ENCODE measurements at places on chromosomes 6 and 20.

DNA sequence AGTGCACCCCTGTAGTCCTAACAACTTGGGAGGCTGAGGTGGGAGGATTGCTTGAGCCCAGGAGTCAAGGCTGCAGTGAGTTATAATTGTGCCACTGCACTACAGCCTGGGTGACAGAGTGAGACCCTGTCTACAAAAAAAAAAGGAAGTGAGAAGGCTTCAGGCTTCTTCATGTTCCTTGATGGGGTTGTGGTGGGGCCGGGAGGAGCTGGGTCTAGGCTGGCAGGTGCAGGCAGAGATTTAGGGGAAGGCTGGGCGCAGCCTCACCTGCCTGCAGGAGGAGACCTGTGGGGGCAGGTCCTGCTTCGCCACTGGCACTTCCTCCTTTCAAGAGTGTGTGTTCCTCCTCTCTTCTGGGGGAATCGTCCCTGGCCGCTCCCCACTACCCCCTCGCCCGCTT, 63.9 kb downstream of the CHMP4B start:
- DNase-seq: no peak

DNA sequence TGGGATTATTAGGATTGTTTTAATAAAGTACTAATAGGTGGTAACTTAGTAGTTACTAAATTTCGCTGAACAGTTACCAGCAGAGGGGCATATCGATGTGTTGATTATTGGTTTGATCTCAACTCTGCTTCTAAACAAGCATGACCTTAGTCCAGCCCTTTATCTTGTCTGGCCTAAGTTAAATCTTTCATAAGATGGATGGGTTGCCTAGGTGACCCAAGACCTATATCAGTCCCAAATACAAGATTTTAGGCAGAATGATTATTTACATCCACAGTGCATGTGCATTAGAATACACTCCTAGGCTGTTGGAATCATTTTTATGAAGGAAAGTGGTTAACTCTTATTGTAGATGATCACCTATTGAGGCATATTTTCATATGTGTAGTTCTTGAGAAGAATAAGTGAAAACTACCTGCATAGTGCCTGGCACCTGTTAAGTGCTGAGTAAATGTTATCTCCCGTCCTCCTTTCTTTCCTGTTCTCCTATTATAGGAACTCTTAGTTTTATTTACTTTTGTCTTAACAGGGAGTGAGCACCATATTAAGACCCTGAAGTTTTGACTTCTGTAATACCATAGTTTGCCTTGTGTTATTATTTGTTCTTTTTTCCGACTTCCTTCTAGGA, 1.1 kb downstream of the HSF2 start:
- no peak for DNase-seq

- no peak for DNase-seq
Measured at GRCh38 chr6:149354009-149354408, 36.5 kb downstream of the TAB2 start.

GRCh38 chr20:46642265-46642968, 8.8 kb downstream of the SLC13A3 start:
- DNase-seq: no peak

DNA sequence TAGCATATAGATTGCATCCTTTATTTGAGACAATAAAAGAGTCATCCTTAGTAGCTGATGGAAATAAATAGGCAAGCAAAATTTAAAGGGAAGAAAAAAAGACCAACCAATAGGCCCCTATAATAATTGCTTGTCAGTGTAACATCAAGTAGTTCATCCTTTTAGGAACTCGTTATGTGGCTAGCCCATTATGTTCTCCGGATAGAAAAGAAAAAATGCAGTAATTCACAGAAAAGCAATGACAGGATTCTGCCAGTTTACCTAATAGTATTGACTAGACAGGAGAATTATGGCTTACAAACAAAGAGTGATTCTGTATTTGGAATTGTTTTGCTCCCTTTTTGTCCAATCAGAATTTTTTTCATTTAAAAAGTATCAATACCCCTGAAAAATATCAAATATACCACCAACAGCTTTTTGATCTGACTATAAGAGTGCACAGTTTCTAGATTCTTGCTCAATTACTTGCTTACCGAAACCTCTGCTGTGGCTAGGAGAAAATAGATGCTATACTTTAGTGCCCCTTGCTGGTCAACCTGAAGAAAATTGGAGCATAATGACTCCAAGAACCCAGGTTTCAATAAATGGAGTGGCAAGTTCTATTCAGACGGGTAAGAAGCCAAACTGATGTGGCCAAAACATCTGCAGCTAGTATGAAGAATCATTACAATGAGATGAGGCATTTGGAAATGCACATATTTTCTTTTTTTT, 91.5 kb upstream of the SASH1 start:
- DNase-seq: no peak

DNA sequence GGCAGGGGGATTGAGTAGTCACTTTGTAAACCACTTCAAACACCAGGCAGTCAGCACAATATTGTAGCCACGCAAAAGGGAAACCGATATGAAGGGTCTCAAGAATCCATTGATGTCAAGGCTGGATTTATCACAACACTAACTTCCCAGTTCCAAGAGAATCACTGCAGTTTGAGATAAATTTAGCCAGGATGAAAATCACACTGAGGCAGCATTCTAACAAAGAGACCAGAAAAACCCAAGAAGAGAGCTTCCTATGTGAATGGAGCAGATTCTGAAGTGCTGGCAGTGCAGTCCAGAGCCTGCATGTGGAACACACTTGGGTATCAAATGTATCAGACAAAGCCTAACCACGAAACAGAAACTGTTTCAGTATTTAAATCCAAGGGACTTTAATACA, 84.6 kb downstream of the KIF16B start:
- no peak for DNase-seq

- peak; percentile 5 for DNase-seq
Measured at GRCh38 chr20:37376324-37376723, 30.4 kb downstream of the SRC start.

- DNase-seq: no peak
Measured at GRCh38 chr6:134424165-134424797, 106.4 kb upstream of the SGK1 start.

DNA sequence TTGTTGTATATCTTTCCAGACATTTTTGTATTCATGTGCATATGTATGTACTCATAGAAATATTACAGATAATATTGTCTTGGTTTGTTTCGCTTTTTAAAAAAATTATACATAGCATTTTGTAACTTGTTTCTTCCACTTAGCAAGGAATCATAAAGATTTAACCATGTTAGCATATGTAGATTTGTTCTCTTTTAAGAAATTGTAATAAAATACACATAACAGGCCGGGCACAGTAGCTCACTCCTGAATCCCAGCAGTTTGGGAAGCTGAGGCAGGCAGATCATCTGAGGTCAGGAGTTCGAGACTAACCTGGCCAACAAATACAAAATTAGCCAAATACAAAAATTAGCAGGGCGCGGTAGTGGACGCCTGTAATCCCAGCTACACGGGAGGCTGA, 44.4 kb upstream of the CSE1L start:
- DNase-seq: no peak

DNA sequence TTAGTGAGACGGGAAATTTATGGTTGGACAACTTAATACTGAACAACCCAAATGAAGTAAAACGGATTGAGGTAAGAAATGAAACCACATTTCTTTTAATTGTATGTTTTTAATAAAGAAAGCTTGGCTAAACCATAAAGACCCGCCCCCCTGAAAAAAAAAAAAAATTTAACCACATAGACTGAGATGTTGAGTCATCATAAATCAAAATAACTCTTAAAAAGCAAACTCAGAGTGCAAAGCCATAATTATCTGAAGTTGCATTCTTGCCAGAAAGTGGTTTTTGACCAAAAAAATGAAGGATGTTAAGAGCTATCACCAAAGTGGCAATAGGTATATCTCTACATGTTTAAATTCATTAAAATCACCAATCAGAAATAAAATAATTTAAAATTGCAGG, 101.8 kb upstream of the COL21A1 start:
- DNase-seq: no peak

- no peak for DNase-seq
Measured at GRCh38 chr20:18645196-18645745, 57.4 kb downstream of the DTD1 start.

- no peak for DNase-seq
Measured at GRCh38 chr20:19602675-19603375, 155.2 kb upstream of the RIN2 start.

DNA sequence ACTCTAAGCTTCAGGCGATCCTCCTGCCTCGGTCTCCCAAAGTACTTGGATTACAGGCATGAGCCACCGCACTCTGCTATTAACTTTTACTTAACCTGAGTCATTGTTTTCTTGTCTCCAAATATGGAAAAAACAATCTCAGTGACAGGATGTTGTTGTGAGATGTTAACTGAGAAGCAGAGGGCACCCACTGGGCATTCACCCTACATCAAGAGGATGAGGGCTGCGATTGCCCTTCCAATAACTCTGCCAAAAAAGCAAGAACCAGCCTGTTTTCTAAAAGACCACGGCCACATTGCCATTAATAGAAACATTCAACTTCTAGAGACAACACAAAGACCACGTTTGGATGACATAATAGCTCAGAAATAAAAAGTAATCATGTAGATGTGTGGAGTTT, 107.6 kb upstream of the SGK1 start:
- DNase-seq: no peak

GRCh38 chr20:3710703-3711483, 1.5 kb downstream of the SIGLEC1 start:
- DNase-seq: peak; percentile 85

GRCh38 chr6:77626426-77626825, 26.4 kb upstream of the MEI4 start:
- no peak for DNase-seq

DNA sequence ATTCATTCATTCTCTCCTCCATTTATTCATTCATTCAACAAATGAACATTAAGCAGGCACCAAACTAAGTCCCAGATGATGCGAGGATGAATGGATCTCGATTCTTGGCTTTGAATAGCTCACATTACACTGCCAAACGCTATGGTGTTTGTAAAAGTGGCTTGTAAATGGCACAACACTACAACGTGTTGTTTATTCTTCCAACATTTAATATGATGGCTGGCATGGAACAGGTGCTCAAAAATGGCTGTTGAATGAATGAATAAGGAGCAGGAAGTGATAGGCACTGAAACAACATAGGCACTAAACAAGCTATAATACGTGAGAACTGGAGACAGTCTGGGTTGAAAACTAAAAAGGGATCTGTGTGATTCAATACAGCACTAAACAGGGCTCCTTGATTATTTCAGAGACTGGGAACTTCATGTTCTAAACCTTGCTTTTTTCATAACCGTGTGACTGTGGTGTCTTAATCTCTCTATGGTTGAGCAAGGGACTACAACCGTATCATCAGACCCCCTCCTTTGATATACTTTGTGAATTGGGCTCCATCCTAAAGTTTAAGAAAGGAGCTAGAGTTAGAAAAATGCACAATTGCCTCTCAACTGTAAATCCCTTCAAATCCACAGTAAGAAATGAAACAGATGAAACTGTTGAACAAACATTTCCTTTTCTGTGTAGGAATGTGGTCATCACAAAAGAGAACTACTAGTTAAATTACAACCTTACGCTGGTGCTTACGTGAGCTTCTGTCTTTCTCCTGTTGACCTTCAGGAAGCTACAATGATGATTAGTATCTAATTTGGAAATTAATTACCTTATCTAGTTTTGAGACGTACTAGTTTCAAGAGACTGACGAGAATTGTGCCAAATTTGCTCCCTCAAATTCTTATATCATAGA, 16.9 kb upstream of the SLC16A10 start:
- DNase-seq: no peak

DNA sequence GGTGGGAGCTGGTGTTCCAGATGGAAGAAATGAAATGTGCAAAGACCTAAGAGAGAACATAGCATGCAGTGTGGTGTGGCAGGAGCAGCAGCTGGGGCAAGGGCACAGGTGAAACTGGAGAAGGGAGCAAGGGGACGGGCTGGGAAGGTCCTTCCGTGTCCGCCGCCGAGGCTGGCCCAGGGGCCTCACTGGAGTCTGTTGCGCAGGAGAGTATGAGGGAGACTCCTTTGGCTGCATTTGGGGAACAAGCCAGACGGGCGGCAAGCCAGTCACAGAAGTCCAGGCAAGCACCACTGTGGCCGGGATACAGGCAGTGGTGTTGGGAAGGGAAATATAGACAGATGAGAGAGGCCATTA, 77.7 kb downstream of the GJA10 start:
- DNase-seq: no peak

DNA sequence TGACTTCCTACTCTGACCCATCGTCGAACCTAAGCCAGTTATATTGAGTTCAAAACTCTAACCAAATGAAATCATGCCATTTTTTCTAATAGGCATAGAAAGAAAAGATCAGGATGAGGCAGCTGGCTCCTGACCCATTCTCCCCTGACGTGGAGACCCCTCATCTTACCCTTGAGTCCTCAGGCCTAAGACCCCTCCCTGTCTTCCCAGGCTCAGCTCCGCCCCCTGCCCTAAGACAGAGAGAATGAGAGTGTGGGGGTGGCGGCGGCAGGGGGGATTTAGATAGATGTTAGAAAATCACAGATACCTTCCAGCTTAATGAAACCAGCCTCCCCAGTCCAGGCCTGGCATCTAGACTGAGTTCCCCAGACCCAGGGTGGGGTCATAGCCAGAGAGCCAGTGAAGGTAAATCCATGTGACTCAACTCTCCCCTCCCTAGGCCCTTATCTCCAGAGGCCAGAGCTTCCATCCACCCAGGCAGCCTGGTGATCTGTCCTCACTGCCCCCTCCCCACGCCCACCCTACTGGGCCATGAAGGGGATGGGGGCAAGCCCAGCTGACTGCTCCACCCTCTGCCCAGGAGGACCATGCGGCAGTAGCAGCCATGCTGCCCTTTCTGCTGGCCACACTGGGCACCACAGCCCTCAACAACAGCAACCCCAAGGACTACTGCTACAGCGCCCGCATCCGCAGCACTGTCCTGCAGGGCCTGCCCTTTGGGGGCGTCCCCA, 6.8 kb downstream of the TMEM63B start:
- no peak for DNase-seq

GRCh38 chr20:26135325-26136110, 438.9 kb upstream of the ZNF337 start:
- no peak for DNase-seq

- DNase-seq: no peak
Measured at GRCh38 chr6:29679962-29680361, 990 bp downstream of the ZFP57 start.

GRCh38 chr6:15205321-15205720, 40.5 kb upstream of the JARID2 start:
- no peak for DNase-seq
